ENCODE measurements at places on chromosomes 2 and 18.
A peak's percentile ranks its signal among the peaks of the same experiment; 100 is the strongest.

DNA sequence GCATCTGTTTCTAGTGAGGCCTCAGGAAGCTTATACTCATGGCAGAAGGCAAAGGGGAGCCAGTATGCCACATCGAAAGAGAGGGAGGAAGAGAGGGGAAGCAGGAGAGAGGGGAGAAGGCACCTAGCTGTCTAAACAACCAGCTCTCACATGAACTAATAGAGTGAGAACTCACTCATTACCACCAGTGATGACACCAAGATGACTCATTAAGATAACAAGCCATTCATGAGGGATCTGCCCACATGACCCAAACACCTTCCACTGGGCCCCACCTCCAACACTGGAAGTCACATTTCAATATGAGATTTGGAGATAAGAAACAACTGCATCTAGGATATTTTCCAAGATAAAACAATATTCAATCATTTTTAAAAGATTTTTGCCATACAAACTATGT lies 753.9 kb upstream of the ZEB2 start:
- DNase-seq: no peak

DNA sequence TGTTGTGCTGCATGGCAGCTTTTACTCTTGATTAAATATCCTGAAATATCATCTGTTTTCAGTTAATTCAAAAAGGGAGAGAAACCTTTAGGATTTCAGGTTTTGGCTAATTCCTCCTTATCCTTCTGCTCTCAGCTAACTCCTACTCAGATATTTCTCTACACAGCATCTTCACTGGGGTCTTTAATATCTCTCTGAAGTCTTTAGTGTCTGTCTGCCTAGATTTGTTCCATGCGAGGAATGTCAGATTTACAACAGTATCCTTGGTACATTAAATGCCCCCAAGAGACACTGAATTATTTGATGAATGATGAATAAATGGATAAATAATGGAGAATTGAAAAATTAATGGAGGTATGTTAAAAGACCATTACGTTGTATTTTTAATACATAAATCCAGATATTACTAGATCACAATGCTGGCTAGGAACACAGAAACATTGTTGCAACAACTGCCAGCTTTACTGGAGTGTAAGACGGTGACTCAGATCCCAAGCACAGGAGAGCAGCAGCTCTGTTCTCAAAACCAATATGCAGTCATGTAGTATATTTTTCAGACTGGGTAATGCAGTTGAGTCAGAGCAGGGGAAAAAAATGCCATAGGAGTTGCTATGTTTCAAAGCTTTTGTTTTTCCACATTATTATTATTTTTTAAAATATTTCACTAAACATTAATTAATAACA lies 388.0 kb upstream of the SYT4 start:
- DNase-seq: peak; percentile 86

- DNase-seq: no peak
Measured at GRCh38 chr18:36186461-36187192, 670 bp upstream of the MOCOS start.

DNA sequence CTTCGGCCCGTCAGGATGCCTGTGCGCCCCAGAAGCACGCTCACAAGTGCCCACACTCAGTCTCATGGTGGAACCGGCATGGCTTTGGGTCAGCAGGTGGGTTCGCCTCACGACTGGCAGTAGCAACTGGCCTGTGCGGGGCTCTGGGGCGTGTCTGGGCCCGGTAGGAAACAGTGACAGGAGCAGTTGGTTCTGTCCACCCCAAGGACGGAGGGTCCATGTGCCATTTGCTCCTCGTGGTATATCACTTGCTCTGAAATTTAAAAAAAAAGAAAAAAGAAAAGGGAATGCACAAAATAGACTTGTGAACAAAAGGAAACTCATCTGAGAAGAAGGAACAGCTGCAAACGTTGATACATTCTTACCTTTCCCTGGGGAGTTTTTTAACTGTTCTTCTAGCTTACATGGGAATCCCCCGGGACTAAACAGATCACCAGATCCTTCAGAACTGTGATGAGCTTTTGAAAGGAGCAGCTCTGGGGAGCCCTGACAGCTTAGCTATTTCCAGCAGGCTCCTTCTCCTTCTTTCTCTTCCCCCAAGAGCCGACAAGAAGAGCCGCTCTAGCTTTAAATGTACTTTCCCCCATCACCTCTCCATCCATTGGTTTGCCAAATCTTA lies 42.8 kb downstream of the TRAPPC12 start:
- DNase-seq: no peak

GRCh38 chr18:37252854-37253393 lies 312.7 kb downstream of the CELF4 start:
- no peak for DNase-seq
